ENCODE measurements at places on chromosomes 7 and 10.

DNA sequence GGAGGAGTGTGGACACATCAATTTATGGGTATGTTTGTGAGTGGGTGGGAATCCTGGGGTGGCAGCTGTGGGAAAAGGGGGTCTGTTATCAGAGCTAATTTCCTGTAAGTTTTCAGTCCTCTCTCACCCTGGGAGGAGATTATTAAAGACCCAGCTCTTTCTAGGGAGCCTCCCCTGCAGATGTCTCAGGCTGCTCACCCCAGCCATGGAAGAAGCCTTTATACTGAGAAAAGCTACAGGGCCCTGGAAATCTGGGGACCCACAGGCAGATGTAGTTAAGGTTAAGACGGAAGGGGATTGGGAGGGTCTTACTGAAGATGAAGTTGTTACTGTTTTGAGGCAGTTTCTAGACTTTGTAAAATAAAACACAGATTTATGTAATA, 4.6 kb downstream of the ZNF680 start:
- DNase-seq: no peak

- DNase-seq: peak; percentile 20
These were observed 120.6 kb downstream of the PRPF18 start for GRCh38 chr10:13707156-13707881.

DNA sequence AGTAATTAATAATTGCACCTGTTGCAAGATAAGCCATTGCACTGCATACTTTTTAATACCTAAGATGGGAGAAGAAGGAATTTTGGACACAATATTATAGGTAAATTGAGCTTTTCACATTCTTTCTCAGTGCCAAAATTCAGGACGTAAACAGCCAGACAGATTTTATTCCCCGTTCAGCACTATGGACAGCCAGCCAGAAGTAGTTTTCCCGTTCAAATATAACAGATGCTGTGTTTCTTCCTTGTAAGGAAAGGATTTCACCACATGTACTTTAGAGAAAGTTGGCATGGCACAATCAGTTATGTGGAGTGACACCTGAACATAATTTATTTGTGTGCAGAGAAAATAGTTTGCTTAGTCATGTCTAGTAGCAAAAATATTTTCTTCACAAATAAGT, 34.8 kb downstream of the SEMA3E start:
- no peak for DNase-seq

GRCh38 chr7:132569884-132570614, 6.2 kb downstream of the PLXNA4 start:
- no peak for DNase-seq

DNA sequence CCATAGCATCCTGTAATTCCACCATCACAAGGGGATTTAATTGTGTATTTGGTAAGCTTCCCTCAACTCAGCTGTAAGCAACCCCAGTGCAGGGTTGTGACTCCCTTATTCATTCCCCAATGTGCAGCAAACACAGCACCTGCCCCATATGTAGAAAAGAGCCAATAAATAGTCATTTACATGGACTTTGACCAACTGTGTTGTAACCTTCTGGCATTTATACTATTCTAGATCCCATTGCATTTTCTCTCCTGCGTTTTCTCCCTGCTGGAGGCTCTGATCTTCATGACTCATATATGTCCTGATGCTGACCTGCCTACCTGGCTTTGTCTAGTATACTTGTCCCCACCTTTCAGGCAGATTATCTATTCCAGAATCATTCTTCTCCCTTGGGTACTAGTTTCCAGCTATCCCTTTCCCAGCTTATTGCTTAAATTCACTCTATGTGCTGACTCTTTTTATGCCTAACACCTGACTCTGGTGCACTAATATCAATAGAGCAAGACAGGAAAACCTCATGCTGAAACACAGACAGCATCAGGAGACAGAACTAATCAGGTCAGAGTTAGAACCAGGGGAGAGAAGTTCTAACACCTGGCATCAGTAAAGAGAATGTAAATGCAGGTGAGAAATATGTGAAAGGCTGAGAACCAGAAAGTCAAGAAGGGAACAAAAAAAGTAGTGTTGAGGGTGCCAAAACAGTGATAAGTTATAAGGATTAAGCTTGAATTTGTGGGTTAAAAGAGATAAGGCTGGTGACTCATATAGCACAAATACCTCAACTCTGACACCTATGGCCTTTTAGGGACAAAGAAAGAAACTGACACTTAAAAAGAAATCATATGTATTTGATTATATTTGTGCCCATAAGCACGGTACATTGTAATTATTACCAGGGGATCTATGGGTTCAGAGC, 402.7 kb downstream of the IPMK start:
- DNase-seq: no peak

GRCh38 chr10:126127481-126128029, 231.2 kb downstream of the FANK1 start:
- DNase-seq: no peak

GRCh38 chr10:58896229-58896628, 280.2 kb upstream of the PHYHIPL start:
- DNase-seq: no peak
